COLO829 (cell line): ENCODE measurements at places on chromosomes 16 and 17.

DNA sequence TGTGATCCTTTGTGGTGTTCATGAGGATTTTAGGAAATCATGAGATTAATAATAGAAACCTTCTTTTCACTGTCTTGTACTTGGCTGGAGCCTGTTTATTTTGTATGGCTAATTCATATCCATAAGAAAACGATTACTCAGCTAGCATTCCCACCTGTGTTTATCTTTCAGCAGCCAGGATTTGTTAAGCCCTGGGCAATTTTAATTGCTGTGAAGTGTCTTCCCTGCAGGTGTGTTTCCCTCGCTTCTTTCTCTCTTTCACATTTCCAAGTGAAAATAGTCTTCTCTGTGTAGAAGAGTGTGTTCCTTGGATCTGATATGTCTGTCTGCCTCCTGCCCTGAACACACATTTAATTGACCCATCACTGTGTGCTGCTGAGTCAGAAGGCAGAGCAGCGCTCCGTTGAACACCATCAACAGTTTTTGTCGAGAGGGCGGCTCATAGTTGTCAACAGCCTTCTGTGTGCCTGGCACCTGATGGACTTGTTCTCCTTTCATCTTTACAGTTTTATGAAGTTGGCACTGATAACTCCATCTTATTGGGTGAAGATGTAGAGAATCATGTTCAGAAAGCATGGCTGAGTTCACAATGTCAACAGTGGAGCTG is 83.2 kb downstream of the SPECC1 start:
- no peak for DNase-seq

DNA sequence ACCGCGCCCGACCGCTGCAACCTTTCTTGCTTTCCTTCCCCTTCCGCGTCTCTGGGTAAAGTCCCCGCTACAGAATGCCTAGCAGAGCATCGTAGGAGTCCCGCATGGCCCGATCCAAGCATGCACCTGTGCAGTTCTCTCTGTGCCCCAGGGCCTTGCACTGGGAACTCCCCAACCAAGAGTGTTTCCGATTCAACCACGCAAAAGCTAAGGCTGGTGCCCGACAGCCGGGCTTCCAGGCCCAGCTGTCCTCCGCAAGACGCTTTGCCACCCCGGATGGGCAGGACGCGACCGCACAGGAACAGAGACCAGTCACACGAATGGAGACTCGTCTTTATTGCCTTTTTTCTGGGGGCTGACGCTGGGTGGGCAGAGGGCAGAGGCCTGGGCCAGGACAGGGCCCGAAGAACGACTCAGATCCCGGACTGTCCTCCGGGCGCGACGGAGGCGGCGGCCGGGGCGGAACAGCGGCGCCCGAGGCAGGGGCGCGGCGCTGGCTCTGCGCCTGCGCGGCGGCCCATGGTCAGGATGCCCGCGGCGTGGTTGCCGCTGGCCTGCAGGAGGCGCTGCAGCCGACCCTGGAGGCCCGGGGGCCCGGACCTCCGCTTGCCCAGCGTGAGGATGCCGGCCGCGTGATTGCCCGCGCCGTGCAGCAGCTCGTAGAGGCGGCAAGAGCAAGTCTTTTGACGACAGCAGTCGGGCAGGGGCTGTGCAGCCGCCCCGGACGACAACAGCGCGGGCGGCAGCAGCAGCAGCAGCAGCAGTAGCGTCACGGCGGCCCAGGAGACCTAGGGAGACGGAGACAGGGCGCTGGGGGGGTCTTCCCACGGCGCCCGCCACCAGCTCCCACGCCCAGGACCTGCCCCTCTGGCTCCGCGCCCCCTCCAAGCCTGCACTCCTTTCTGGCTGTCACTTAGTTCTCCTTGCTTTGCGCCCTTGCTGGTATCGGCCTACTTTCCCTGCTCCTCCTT is 1.2 kb downstream of the HCRT start:
- DNase-seq = peak; percentile 52

- DNase-seq = no peak
Measured at GRCh38 chr17:31907342-31907962, 5.9 kb upstream of the UTP6 start.

- DNase-seq = no peak
Measured at GRCh38 chr17:74394275-74394950, 27.1 kb downstream of the GPR142 start.

GRCh38 chr16:57377080-57377841 is 5.0 kb downstream of the CX3CL1 start:
- peak; percentile 8 for DNase-seq
